ENCODE measurements at places on chromosomes 5 and 9.
A peak's percentile ranks its signal among the peaks of the same experiment; 100 is the strongest.

- no peak for DNase-seq
These were observed 337.5 kb downstream of the ZNF608 start for GRCh38 chr5:124408738-124409453.

DNA sequence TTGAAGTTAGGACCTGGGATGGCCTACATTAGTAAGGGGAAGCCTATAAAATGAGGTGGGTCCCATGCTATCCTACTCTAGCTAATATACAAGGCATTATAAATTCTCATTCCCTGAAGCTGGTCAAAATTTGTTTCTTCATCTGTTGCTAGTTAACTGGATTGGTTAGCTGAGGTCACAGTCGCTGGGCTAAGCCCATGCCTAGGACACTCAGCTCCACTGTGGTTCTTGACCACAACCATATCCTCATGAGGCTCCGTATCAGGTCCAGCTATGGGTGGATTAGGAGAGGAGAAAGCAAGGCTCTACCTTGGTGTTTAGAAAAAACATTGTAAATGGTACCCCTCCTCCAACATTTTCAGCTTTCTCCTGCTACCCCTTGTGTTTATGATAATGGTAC is 52.8 kb upstream of the RAI14 start:
- no peak for DNase-seq

DNA sequence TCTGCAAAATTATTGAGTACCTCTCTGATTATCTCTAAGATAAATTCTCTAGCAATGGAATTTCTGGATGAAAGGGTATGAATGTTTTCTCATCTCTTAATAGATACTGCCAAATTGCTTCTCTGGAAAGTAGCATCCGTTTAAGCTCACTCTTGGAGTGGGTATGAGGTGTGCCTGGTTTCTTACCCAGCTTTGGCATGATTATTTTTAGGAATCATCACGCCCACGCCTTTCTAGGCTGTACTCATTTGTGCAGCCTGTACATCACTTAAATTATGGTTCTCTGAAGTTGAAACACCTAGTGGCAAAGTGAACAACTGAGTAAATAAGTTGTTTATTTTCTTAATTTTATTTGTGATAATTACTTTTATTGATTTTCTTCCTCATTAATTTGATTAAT is 156.5 kb upstream of the IL12B start:
- DNase-seq: no peak

DNA sequence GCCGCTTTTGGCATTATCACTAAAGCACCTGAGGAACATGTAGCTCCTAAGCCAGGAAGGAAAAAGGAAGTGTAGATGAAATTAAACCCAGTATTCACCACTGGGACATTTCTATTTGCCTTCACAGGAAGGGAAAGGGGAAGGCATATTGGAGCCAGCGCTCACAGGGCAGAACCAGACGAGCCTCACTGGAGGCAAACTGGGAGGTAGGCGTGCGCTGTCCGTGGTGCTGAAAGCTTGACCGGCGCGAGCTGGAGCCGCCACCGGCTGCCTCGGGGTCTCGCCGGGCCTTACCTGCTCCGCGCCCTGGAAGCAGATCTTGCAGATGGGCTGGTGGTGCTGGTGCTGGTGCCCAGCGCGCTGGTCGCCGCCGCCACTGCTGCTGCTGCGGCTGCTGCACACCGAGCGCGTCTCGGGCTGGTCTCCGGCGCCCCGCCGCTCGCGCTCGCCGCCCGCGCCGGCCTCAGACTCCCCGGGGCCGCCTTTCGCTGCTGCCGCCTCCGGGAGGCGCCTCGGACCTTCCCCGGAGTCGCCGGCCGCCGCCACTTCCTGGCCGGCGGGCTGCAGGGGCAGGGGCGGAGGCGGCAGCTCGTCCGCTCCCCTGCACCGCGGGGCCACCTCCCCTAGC is 732 bp downstream of the MARCHF11 start:
- DNase-seq: peak; percentile 73

DNA sequence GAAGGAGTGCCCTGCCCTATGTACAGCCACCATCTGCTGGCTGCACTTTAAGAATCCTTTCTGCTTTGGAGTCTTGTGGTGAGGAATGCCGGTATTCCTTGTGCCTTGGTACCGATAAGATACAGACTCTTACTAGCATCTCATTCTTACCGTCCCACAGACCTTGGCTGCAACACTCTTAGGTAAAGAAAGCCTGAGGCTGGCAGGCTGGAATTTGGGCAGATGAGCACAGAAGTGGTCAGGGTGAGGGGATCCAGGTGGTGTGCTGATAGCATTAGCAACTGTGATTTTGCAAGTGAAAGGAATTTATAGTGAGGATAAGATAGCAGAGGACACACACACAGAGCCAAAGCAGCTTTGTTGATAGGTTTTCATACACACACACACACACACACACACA is 198.1 kb downstream of the ENC1 start:
- no peak for DNase-seq

All from AG08396 (cell line).